ENCODE measurements at places on chromosomes 1 and 21.

GRCh38 chr1:235077571-235078479 is 50.8 kb downstream of the TOMM20 start:
- no peak for DNase-seq

- DNase-seq = no peak
These were observed 47.7 kb downstream of the ZNHIT6 start for GRCh38 chr1:85660541-85660940.

- DNase-seq = no peak
These were observed 40.2 kb upstream of the RBM15 start for GRCh38 chr1:110298991-110299390.

- peak; percentile 11 for DNase-seq
These were observed 55.1 kb downstream of the PCBP3 start for GRCh38 chr21:45698493-45699184.

- no peak for DNase-seq
These were observed 22.4 kb downstream of the NOS1AP start for GRCh38 chr1:162091681-162092524.
